Activated CD8-positive, alpha-beta memory T cell treated with anti-CD3 and anti-CD28 coated beads, Interleukin-2, amount 50 U/mL, for 48 hours (primary cell): ENCODE measurements at places on chromosomes 11 and 22.

- no peak for DNase-seq
Measured at GRCh38 chr11:72330131-72330727, 86.3 kb upstream of the PHOX2A start.

DNA sequence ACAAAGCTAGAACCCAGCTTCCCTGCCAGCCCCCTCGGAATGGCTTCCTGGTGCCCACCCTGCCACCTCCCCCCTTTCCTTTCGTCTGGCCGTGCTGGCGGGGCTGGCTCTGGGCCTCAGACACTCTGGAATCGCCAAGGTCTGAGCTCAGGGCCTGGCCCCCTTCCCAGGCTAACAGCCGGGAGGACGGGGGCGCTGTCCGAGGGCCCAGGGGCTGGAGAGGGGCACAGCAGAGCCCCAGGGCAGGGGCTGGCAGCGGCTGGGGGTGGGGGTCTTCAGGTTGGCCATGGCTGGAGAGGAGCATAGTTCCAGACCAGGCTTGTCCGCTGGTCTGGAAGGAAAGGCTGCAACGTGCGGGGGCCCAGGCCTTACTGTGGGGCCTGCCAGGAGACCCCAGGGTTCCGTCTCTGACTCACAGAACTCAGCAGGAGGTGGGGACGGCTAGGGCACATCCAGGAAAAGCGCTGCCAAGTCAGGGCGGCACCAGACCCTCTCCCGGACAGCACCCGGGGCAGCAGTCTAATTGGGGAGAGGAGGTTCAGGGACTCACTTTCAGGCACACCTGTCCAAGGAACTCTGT, 861 bp upstream of the LTBP3 start:
- no peak for DNase-seq

- no peak for DNase-seq
Measured at GRCh38 chr22:38257650-38258250, 15.1 kb downstream of the TMEM184B start.

- DNase-seq, result no peak
Measured at GRCh38 chr22:28329186-28330073, 350.2 kb downstream of the TTC28 start.

DNA sequence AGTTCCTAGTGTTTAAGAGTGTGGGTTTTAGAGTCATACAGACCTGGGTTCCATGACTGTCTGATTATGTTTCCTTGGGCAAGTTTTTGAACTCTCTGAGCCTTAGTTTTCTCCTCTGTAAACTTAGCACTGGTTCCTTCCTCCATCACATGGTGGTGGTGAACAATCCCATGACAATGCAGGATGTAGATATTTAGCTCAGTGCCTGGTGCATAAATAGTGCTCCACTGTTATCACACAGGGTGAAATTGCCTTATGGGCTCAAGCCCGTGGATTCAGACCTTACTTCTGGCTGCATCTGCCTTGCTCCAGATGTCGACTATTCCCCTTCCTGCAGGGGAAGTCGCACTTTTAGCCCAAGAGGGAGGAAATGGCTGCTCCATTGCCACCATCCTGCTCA, 62.7 kb downstream of the LDLRAD3 start:
- DNase-seq, result no peak

- DNase-seq, result no peak
Measured at GRCh38 chr11:95486979-95487378, 256.0 kb upstream of the SESN3 start.

DNA sequence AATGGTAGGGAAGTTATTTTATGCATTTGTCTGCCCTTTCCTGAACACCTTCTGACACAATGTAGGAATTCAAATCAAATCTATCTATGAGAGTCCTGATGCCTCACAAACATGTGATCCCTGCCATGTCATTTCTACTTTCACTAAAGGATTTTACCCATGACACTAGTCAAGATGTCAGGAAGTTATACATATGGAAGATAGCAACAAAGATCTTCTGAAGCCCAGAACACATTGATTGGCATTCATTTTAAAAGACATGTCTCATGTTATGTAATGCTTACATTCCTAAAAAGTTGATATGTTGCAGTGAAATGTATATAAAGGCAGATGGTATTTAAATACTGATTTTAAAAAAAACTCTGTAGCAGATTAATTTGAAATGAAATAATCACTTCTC, 61.5 kb downstream of the FAM76B start:
- no peak for DNase-seq

DNA sequence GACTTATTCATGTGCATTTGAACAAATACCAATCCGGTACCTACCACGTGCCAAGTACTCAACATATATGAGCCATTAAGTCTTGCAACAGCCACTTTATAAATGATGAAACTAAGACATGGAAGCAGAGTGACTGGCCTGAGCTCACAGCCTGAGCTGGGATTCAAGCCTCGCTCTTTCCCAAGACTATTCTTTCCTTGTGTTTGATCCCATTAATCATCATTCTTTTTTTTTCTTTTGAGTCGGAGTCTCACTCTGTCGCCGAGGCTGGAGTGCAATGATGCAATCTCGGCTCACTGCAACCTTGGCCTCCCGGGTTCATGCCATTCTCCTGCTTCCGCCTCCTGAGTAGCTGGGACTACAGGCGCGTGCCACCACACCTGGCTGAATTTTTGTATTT, 119.3 kb downstream of the ABTB2 start:
- no peak for DNase-seq

DNA sequence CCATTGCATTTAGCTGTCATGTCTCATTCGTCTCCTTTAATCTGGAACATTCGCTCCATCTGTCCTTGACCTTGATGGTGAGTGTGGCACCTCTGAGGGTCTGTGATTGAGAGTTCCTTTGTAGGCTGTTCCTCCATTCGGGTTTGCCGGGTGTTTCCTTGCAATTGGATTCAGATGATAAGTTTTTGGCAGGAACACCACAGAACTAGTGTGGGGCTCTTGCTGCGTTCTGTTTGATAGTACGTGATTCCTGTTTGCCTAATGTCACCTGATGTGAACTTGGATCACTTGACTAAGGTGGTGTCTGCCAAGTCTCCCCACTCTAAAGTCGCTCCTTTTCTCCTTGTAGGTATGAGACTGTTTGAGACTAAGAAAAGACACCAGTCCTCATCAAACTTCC, 109.7 kb upstream of the TMEM45B start:
- DNase-seq, result peak; percentile 4

GRCh38 chr11:88596786-88597185, 259.2 kb upstream of the CTSC start:
- no peak for DNase-seq

- no peak for DNase-seq
Measured at GRCh38 chr11:70844387-70844786, 408.0 kb downstream of the SHANK2 start.

DNA sequence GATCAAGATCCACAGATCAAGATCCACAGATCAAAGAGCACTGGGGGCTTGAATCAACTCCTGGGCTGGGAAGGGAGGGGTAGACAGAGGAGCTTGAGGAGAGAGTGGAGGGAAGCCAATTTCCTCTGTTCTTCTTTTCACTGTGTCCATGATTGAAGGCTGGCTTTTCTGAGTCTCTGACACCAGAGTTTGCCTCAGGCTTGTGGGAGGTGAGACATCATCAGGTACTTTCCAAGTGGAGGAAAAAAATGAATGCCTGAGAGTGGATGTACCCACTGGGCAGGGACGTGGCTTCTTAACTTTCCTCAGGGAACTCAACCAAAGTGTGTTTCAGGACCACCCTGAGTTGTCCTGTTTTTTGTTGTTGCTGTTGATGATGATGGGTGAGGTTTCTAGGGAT, 11.0 kb upstream of the HEPHL1 start:
- DNase-seq, result no peak

DNA sequence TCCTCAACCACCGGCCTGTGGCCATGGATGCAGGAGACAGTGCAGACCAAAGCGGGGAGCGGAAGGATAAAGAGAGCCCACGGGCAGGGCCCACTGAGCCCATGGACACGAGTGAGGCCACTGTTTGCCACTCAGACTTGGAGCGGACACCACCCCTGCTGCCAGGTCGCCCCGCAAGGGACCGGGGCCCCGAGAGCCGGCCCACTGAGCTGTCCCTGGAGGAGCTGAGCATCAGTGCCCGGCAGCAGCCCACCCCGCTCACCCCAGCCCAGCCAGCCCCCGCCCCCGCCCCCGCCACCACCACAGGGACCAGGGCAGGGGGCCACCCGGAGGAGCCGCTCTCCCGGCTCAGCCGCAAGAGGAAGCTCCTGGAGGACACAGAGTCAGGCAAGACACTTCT, 14.5 kb upstream of the SUSD2 start:
- DNase-seq, result no peak

DNA sequence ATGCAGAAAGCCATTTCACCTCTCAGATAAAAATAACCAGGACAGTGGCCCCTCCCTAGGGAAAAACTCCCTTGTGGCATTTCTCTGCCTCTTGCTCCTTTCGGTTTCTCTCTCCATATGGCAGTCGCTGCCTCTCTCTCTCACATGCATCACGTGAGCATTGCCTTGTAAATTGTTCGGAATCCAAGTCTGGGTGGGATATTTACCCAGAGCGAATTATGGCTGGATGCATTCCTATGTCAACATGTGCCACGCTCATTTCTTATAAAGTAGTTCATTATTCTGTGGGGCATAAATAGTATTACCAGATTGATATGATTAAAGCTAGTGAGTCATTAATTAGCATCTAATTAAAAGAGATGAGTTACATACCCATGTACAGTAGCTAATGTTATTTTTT, 392.9 kb downstream of the INSC start:
- DNase-seq, result no peak

GRCh38 chr11:116558504-116559211, 214.1 kb downstream of the BUD13 start:
- no peak for DNase-seq

- peak; percentile 58 for DNase-seq
Measured at GRCh38 chr11:78465169-78465942, 47.7 kb upstream of the GAB2 start.

GRCh38 chr11:126231725-126232459, 20.3 kb downstream of the FAM118B start:
- no peak for DNase-seq

- no peak for DNase-seq
Measured at GRCh38 chr11:61494381-61494961, 14.1 kb upstream of the LRRC10B start.

GRCh38 chr11:130849215-130849568, 67.1 kb downstream of the SNX19 start:
- DNase-seq, result no peak

DNA sequence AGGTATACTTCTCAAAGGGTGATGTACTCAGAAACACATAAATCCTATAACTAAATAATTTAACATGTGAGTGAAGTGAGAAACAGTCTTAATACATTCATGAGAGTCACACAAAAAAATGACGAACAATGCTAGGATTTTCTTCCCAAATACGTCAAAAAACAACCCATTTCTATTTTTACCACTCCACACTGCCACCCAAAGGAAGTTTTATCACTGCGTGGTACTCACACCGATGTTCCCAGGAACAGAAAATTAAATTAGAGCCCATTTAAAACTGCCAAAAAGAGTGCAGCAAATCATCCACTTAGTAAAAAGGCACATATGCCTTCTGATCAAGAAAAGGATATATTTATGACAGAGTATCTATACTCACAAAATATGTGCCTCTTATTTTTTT, 710.9 kb upstream of the FAT3 start:
- DNase-seq, result no peak

GRCh38 chr11:74297484-74297883, 14.0 kb downstream of the P4HA3 start:
- no peak for DNase-seq

- no peak for DNase-seq
Measured at GRCh38 chr22:26529345-26529744, 17.1 kb upstream of the TFIP11 start.

- no peak for DNase-seq
Measured at GRCh38 chr11:134044514-134045284, 24.2 kb upstream of the JAM3 start.

- no peak for DNase-seq
Measured at GRCh38 chr11:696955-697491, 1.4 kb downstream of the TMEM80 start.

- DNase-seq, result no peak
Measured at GRCh38 chr22:24190596-24191208, 9.4 kb downstream of the SUSD2 start.

DNA sequence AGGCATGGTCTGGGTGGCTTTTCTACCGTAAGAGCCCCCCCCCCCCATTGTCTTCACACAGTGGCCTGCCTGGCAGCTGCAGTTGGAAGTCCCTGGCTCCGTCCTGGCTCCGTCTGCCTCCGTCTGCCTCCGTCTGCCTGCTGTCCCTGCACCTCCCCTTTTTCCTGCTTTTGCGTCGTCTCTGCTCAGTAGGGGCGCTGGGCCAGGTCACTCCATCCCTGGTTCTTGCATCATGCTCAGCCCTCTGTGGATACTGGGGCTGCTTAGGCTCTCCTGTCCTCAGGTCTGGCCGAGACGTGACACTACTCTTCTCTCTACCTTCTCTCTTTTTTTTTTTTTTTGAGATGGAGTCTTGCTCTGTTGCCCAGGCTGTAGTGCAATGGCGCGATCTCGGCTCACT, 27.8 kb downstream of the AP2A2 start:
- DNase-seq, result no peak

- no peak for DNase-seq
Measured at GRCh38 chr11:116072133-116072532, 567.9 kb upstream of the CADM1 start.

GRCh38 chr22:47168900-47169800, 406.7 kb downstream of the TBC1D22A start:
- no peak for DNase-seq

DNA sequence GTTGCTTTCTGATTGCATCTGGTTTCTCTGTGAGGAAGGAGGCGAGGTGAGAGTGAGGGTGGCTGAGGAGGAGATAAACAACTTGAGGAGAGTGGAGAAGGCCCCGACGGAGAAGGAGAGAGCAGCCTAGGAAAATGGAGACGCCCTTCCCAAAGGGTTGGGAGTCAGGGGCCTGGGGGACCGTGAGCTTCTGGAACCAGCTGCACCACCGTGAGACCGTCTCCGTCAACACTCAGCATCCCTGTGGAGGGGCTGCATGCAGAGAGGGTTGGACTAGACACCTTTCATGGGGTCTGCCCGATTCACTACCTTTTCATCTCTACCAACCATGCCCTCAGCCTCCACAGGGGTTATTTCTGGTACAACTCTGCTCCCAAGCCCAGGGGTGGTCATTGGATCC, 13.3 kb upstream of the KMT5B start:
- no peak for DNase-seq
